Posterior cingulate gyrus (tissue), 11 donors: ENCODE measurements at places on chromosomes 3 and 15.

- DNase-seq: no peak
These were observed 9.1 kb upstream of the PDCD6IP start for GRCh38 chr3:33789183-33789954.

DNA sequence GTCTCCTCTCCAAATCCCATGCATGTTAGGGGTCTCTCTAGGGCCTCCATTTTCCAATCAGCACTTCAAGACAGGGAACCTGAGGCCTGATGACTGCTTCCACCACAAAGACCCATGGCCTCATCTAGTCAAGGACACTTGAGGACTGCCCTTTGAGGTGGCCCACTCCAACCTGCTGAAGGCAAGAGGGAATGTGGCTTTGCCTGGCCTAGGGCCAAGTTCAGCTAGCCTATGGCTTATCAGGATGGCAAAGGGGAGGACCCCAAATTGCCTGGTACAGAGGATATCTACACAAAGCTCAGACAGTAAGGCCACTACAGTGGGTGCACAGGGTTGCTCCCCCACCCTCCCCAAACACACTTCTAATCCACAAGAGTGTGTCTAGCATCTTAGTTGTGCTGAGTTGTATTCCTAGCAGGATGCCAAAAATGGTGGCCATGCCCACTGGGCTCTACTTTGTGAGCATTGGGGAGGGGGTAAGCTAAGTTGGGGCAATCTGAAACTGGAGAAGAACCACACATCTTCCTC, 10.0 kb upstream of the GRAMD2A start:
- no peak for DNase-seq

DNA sequence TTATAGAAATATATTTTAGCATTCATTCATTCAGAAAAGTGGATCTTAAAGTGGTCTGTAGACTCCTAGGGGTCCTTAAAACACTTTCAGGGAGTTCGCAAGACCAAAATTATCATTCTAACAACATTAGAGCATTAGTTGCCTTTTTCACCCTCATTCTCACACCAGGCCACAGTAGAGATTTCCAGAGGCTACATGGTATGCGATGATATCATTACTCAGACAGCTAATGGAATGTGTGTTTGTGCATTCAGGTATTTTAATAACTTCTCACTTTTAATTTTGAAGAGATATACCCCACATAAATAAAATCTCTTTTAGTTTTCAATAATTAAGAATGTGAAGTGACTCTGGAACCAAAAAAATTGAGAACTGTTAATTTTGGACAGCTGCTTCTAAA, 206.9 kb downstream of the NSUN3 start:
- DNase-seq: no peak

- peak; percentile 92 for DNase-seq
These were observed 518.4 kb downstream of the FOXP1 start for GRCh38 chr3:71064956-71065763.

- DNase-seq: no peak
These were observed 269.4 kb downstream of the GBE1 start for GRCh38 chr3:81492040-81492439.

GRCh38 chr3:172415323-172415722, 32.9 kb downstream of the GHSR start:
- DNase-seq: no peak

DNA sequence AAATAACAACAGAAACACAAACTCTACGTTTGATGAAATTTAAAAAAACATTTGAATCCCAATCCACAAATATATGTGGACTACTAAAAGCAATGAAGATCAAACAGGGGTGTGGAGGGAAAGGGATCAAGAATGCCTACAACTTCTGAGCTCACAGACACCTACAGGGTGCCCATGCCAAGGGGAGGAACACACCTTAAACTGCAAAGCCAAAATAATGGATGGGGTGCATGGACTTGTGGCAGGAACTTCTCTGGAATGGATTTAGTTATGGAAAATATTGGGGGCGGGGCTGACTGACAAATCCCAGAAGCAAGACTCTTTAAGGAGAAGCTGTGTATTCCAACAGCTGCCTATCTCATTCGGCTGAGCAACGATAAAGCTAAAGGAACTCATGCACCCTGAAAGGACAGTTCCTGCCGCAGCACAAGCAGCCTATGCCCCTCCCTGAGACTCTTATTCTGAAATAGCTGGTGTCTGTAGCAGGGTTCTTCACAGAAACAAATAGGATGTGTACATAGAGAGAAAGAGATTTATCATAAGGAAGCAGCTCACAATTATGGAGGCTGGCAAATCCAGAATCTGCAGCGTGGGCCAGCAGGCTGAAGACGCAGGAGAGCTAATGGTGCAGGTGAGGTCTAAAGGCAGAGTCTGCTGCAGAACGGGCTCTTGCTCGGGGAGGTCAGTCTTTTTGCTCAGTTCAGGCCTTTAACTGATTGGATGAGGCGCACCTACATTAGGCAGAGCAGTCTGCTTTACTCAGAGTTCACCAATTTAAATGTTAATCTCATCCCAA, 24.5 kb upstream of the PLA2G4D start:
- DNase-seq: no peak
